ENCODE measurements at places on chromosomes 1 and 21.

DNA sequence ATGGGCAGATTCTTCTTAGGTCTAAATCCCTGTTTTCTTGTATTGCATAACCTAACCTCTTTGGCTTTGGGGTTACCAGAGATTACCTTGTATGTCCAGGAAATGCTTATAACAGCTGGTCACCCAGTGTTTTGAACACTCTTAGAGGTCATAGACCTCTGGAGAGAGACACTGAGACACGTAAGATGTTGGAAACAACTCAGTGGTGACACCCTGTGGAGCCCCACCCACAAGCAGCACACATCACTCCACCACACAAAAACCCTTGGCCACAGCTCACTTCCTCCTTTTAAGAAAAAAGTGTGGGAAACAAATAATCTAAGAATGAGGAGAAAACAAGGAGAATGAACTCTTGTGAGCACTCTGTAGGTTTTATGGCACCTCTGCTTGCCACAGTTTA is 26.3 kb upstream of the CYP4B1 start:
- no peaks in the 10 kb centered on the region for H3K36me3 ChIP-seq
- H3K4me1 ChIP-seq: no peaks in the 10 kb centered on the region
- H3K4me3 ChIP-seq: no peak overlapping the region
- no peak for DNase-seq
- no peak overlapping the region for H3K27ac ChIP-seq

- no peak for DNase-seq
- peak within 1 kb of the TSS; percentile 50 for H3K27ac ChIP-seq
- peak within 1 kb of the TSS; percentile 61 for H3K4me3 ChIP-seq
- H3K36me3 ChIP-seq: no peaks in the 10 kb centered on the region
Measured at GRCh38 chr1:43933386-43934100, at the start of gene ARTN. Gene ARTN (plus strand): TSS chr1:43933801. CDS start chr1:43935657, 1,856 bp downstream.

- H3K4me3 ChIP-seq: no peak overlapping the region
- no peaks in the 10 kb centered on the region for H3K36me3 ChIP-seq
- no peak for DNase-seq
- H3K4me1 ChIP-seq: no peaks in the 10 kb centered on the region
- no peaks in the 10 kb centered on the region for H3K27me3 ChIP-seq
Measured at GRCh38 chr1:84271441-84272151, 29.9 kb upstream of the SAMD13 start.

DNA sequence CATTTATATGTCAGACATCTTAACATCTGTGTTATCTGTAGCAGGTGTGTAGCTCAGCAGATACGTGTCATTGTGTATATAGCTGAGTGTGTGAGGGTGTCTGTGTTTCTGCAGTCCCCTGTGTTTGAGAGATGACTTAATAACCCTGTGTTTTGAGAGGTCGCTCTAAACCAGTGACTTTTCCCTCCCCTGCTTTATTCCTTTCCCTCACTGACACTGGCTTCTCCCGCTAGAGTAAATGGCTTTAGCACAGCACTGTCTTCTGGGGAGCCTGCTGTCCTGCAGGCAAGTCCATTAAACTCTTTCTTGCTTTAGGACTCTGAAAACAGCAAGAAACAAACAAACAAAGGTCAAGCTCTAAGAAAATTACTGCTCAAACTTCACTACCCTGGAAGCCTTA is 53.0 kb downstream of the VANGL1 start:
- DNase-seq: no peak
- H3K27ac ChIP-seq: no peak overlapping the region
- no peaks in the 10 kb centered on the region for H3K4me1 ChIP-seq
- H3K4me3 ChIP-seq: no peak overlapping the region

GRCh38 chr1:90925928-90926869 is 95.6 kb downstream of the ZNF644 start:
- H3K27ac ChIP-seq: no peak overlapping the region
- H3K27me3 ChIP-seq: no peaks in the 10 kb centered on the region
- no peak overlapping the region for H3K4me3 ChIP-seq
- no peaks in the 10 kb centered on the region for H3K36me3 ChIP-seq

GRCh38 chr1:67739361-67739760 is 54.4 kb downstream of the GADD45A start:
- H3K36me3 ChIP-seq: no peaks in the 10 kb centered on the region
- H3K4me1 ChIP-seq: peaks cover 6% of the 10 kb centered on the region
- no peak for DNase-seq
- H3K27me3 ChIP-seq: no peaks in the 10 kb centered on the region
- no peak overlapping the region for H3K27ac ChIP-seq

- no peak for DNase-seq
- H3K4me1 ChIP-seq: peaks cover 8% of the 10 kb centered on the region
- peak overlapping the region; percentile 59 for H3K4me3 ChIP-seq
- H3K27ac ChIP-seq: no peak overlapping the region
- no peaks in the 10 kb centered on the region for H3K36me3 ChIP-seq
- H3K27me3 ChIP-seq: no peaks in the 10 kb centered on the region
Measured at GRCh38 chr1:65265651-65266351, 43.5 kb upstream of the DNAJC6 start.

GRCh38 chr1:54124472-54124871 is 28.3 kb downstream of the CDCP2 start:
- H3K27ac ChIP-seq: no peak overlapping the region
- H3K4me3 ChIP-seq: no peak overlapping the region
- no peaks in the 10 kb centered on the region for H3K36me3 ChIP-seq

DNA sequence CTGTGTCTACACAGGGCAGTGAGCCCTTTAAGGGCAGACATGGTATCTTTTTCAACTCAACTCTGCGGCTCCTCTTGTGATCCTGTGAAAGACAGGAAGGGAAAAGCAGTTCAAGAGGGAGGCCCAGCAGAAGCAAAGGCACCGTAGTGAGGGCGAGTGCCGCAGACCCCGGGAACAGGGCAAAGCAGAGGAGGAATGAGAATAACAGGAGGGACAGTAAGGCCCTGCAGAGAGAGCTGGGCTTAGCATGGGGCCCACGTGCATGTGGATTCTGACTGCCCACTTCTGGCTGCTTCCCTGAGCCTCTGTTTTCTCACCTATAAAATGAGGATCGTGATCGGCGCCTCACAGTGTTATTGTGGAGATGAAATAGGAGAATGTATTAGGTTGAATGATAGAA is 409.3 kb downstream of the PTPRU start:
- no peaks in the 10 kb centered on the region for H3K36me3 ChIP-seq
- H3K27me3 ChIP-seq: peaks cover 10% of the 10 kb centered on the region
- H3K4me1 ChIP-seq: no peaks in the 10 kb centered on the region
- DNase-seq: no peak
- H3K27ac ChIP-seq: no peak overlapping the region

DNA sequence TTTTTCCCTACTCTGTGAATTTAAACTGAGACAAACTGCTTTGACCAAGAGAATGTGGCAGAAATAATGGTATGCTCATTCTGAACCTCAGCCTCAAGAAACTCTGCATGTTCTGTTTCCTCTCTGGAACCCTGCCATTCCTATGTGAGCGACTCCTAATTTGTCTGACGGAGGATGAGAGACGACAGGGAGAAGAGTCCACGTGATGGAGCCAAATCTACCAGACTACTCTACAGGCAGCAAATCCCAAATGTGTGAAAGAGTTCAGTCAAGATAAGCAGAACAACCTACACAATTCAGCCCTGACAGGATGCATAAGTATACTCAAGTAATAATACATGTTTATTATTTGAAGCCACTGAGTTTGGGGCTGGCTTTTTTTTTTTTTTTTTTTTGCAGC is 153.5 kb downstream of the DPYD start:
- no peaks in the 10 kb centered on the region for H3K27me3 ChIP-seq
- no peak for DNase-seq
- no peaks in the 10 kb centered on the region for H3K4me1 ChIP-seq
- no peak overlapping the region for H3K27ac ChIP-seq
- no peaks in the 10 kb centered on the region for H3K36me3 ChIP-seq

DNA sequence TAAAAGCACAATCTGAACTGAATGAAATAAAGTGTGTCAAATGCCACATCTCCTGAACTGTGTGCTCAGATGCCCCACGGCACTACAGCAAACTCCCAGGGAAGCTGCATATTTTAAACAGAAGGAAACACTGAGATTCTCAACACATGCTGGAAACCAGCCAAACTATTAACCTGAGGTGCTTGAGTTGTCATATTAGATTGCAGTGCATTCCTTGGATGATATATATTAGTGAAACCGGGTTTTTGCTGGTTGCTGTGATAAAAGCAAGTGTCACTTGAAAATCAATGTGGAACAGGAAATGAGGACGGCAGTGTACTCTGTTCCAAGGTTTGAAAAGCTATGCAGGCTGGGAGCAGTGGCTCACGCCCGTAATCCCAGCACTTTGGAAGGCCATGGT is 8.7 kb downstream of the SYNJ1 start:
- H3K36me3 ChIP-seq: no peaks in the 10 kb centered on the region
- H3K27me3 ChIP-seq: no peaks in the 10 kb centered on the region
- no peak overlapping the region for H3K27ac ChIP-seq
- no peak overlapping the region for H3K4me3 ChIP-seq
- no peaks in the 10 kb centered on the region for H3K4me1 ChIP-seq
- no peak for DNase-seq

GRCh38 chr1:23371987-23372880 is 2.6 kb upstream of the ZNF436 start:
- peak overlapping the region; percentile 98 for H3K27ac ChIP-seq
- DNase-seq: no peak
- H3K4me1 ChIP-seq: peaks cover 48% of the 10 kb centered on the region
- H3K4me3 ChIP-seq: no peak overlapping the region
- no peaks in the 10 kb centered on the region for H3K36me3 ChIP-seq
- H3K27me3 ChIP-seq: no peaks in the 10 kb centered on the region

GRCh38 chr21:44454747-44455523 is at the start of gene LRRC3:
Gene LRRC3 (plus strand): TSS chr21:44455510. CDS start chr21:44456645, 1,135 bp downstream.
- no peaks in the 10 kb centered on the region for H3K4me1 ChIP-seq
- no peaks in the 10 kb centered on the region for H3K36me3 ChIP-seq
- peak; percentile 88 for DNase-seq
- H3K27ac ChIP-seq: no peak within 1 kb of the TSS
- H3K27me3 ChIP-seq: no peaks in the 10 kb centered on the region

DNA sequence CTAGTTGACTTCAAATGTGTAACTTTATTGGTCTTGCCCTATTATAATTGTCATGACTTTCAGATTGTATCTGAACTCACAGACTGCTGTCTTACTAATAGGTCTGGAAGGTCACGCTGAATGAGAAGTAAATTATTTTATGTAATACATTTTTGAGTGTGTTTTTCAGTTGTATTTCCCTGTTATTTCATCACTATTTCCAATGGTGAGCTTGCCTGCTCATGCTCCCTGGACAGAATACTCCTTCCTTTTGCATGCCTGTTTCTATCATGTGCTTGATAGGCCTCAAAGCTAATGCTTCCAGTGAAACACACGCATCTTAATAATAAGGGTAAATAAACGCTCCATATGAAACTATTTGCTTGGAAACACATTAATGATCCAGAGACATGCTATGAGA is 7.3 kb downstream of the RGS4 start:
- no peak overlapping the region for H3K4me3 ChIP-seq
- DNase-seq: no peak
- no peaks in the 10 kb centered on the region for H3K27me3 ChIP-seq
- H3K4me1 ChIP-seq: no peaks in the 10 kb centered on the region
- H3K27ac ChIP-seq: no peak overlapping the region

GRCh38 chr1:238242181-238242580 is 351.5 kb upstream of the ZP4 start:
- H3K27me3 ChIP-seq: no peaks in the 10 kb centered on the region
- H3K27ac ChIP-seq: no peak overlapping the region
- no peaks in the 10 kb centered on the region for H3K4me1 ChIP-seq
- DNase-seq: no peak

DNA sequence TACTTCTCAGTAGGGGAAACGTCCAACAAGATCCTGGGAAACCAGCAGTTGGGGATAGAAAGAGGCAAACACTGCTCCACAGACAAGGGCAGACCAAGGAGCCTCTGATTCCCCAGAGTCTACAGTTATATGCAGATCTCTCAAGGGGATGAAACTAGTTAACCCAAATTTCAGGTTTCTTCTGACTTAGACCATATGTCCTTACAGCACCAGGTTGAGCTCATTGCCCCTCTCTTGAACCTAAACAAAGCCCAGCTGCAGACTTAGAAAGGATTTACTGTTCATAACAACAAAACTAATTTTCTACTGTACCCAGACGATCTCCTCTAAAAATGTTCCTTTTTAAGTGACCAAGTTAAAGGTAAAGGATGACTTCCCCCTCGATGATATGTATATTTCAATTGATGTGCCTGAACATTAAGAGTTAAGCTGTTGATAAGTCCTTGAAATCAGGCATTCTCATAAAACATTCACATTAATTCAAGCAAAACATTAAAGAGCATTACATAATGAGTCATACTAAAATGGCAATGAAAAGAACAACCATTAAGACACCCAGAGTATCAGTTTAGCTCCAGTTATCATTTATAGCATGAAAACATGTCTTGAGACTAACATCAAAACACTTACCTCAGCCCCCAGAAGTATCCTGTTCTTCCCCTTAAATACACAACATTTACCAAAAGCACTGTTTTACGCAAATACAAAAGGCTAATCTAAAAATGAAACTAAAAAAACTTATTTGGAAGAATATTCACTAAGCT is 24.1 kb downstream of the SMYD3 start:
- no peaks in the 10 kb centered on the region for H3K27me3 ChIP-seq
- no peak for DNase-seq

GRCh38 chr1:62428351-62428750 is 8.5 kb upstream of the USP1 start:
- no peaks in the 10 kb centered on the region for H3K4me1 ChIP-seq
- no peak overlapping the region for H3K27ac ChIP-seq
- no peak for DNase-seq
- no peak overlapping the region for H3K4me3 ChIP-seq

- no peak overlapping the region for H3K4me3 ChIP-seq
- DNase-seq: peak; percentile 20
- no peaks in the 10 kb centered on the region for H3K27me3 ChIP-seq
- no peaks in the 10 kb centered on the region for H3K36me3 ChIP-seq
- peaks cover 32% of the 10 kb centered on the region for H3K4me1 ChIP-seq
Measured at GRCh38 chr1:9230869-9231533, 3.6 kb upstream of the H6PD start.

DNA sequence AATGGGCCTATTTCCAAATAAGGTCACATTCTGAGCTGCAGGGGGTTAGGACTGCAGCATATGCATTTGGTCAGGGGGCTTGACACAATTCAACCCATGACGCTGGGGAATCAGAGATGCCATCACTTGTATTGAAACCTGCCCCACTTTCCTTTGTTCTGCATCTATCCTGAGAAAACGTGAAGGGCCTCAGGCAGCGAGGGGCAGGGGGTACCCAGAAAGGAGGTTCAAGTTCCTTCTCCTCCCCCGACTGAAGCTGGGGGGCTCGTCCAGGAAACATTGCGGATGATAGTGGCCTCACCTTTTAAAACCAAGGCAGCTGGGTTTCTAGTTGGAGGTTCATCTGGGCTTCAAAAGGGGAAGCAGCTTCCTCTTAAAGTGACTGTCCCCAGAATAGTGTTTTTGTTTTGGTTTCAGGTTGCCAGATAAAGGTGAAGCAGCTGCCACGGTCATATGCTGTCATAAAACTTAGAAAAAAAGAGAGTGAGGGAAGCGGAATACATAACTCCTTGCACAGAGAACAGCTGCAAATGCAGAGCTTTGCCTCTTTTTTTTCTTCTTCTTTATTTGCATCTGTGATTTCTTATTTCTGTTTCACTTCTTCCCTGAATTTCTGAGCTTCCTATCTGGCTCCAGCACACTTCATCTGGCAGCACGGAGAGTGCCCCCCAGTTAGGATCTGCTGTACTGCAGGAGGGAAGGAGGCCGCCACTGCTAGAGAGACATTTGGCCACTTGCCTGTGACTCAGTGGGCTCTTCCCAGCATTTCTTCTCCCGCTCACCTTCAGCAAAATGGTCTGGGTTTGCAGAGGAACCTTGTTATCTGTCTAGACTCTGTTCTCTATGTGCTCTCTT is 142.0 kb downstream of the AJAP1 start:
- no peaks in the 10 kb centered on the region for H3K27me3 ChIP-seq
- H3K4me1 ChIP-seq: no peaks in the 10 kb centered on the region
- DNase-seq: no peak
- no peaks in the 10 kb centered on the region for H3K36me3 ChIP-seq

- H3K4me3 ChIP-seq: no peak overlapping the region
- H3K27me3 ChIP-seq: no peaks in the 10 kb centered on the region
- H3K4me1 ChIP-seq: peaks cover 6% of the 10 kb centered on the region
Measured at GRCh38 chr1:56081173-56081572, 498.2 kb downstream of the PLPP3 start.

All from psoas muscle (tissue), 8 donors.